A549 treated with DMSO at 1 μM for 4 hours (cell line): ENCODE measurements at places on chromosomes 1 and 21. TPM values are rescaled to one million over a fixed set of nuclear protein-coding genes. Genes with fewer than 3 reads are reported as not detected.

Gene TRNP1
- total RNA-seq, result 122 to 199 TPM (median 187 TPM) in 5 replicates

Gene LRRIQ3
- total RNA-seq, result 0.54 to 0.98 TPM (median 0.82 TPM) in 5 replicates

Gene HFM1
- total RNA-seq, result 0.05 to 0.09 TPM (median 0.08 TPM) in 3 of 5 replicates, not detected in the others

Gene CFAP141
- total RNA-seq, result not detected in 5 replicates

Gene LCE1A
- total RNA-seq, result not detected in 5 replicates

Gene TMCO4
- 3.9 to 7.6 TPM (median 6.7 TPM) in 5 replicates for total RNA-seq

Gene SPATA45
- total RNA-seq, result 0.39 TPM in 1 of 5 replicates, not detected in the others

Gene TINAGL1
- 0.53 to 1.0 TPM (median 0.95 TPM) in 5 replicates for total RNA-seq

Gene PRKAB2
- total RNA-seq, result 11.7 to 14.9 TPM (median 13.5 TPM) in 5 replicates

Gene FNDC5
- 0.38 to 0.75 TPM (median 0.53 TPM) in 5 replicates for total RNA-seq

Gene PDE4B
- total RNA-seq, result 16.7 to 26.2 TPM (median 21.8 TPM) in 5 replicates

Gene KCNQ4
- 0.17 to 0.25 TPM (median 0.17 TPM) in 5 replicates for total RNA-seq

Gene SIM2
- 12.0 to 14.4 TPM (median 14.2 TPM) in 5 replicates for total RNA-seq

Gene TSSK3
- total RNA-seq, result 0.09 to 0.37 TPM in 2 of 5 replicates, not detected in the others

Gene SLC9C2
- not detected in 5 replicates for total RNA-seq

Gene ZNF683
- total RNA-seq, result not detected in 5 replicates

Gene RAP1GAP
- 9.9 to 13.8 TPM (median 12.8 TPM) in 5 replicates for total RNA-seq

Gene GATAD2B
- 9.1 to 12.0 TPM (median 11.8 TPM) in 5 replicates for total RNA-seq

Gene CPLANE2
- 2.6 to 4.8 TPM (median 4.3 TPM) in 5 replicates for total RNA-seq

Gene MMP23B
- total RNA-seq, result 0.52 to 1.0 TPM (median 0.83 TPM) in 5 replicates

Gene LRRC8C
- 16.2 to 23.7 TPM (median 20.5 TPM) in 5 replicates for total RNA-seq

Gene TDRD5
- 0.02 to 0.06 TPM (median 0.04 TPM) in 4 of 5 replicates, not detected in the other for total RNA-seq

Gene RGS8
- total RNA-seq, result not detected in 5 replicates

Gene CFAP107
- not detected in 5 replicates for total RNA-seq

Gene DNALI1
- 0.02 to 0.43 TPM (median 0.05 TPM) in 3 of 5 replicates, not detected in the others for total RNA-seq

Gene IQCC
- total RNA-seq, result 1.7 to 2.5 TPM (median 1.9 TPM) in 5 replicates

Gene GNAT2
- total RNA-seq, result 0.13 to 0.20 TPM (median 0.18 TPM) in 3 of 5 replicates, not detected in the others

Gene RGS7
- 0.03 to 0.10 TPM (median 0.06 TPM) in 3 of 5 replicates, not detected in the others for total RNA-seq

Gene RNF223
- 0.16 to 0.58 TPM (median 0.39 TPM) in 5 replicates for total RNA-seq

Gene TNFRSF18
- total RNA-seq, result 0.23 to 0.31 TPM in 2 of 5 replicates, not detected in the others

Gene XKR8
- total RNA-seq, result 4.4 to 6.9 TPM (median 5.1 TPM) in 5 replicates

Gene PRKAA2
- 2.5 to 3.8 TPM (median 3.0 TPM) in 5 replicates for total RNA-seq

Gene KCNK1
- 13.2 to 19.6 TPM (median 18.1 TPM) in 5 replicates for total RNA-seq

Gene FBXO2
- total RNA-seq, result 7.6 to 9.4 TPM (median 9.2 TPM) in 5 replicates

Gene UQCRHL
- 5.7 to 8.0 TPM (median 6.9 TPM) in 5 replicates for total RNA-seq

Gene DUSP10
- 2.6 to 4.0 TPM (median 3.9 TPM) in 5 replicates for total RNA-seq

Gene CELSR2
- total RNA-seq, result 4.6 to 6.2 TPM (median 5.8 TPM) in 5 replicates

Gene CCDC17
- total RNA-seq, result 0.35 to 0.68 TPM (median 0.49 TPM) in 5 replicates

Gene CLCA4
- not detected in 5 replicates for total RNA-seq

Gene CYYR1
- total RNA-seq, result not detected in 5 replicates

Gene SLC30A2
- total RNA-seq, result 0.05 to 0.11 TPM (median 0.06 TPM) in 4 of 5 replicates, not detected in the other

Gene HSPA6
- total RNA-seq, result 1.5 to 11.0 TPM (median 3.6 TPM) in 5 replicates
